NCI-H526 treated with DMSO at 0.1 percent for 48 hours (cell line): ENCODE measurements at places on chromosomes 1 and 21.

- DNase-seq = no peak
These were observed 34.0 kb upstream of the CHIT1 start for GRCh38 chr1:203263496-203263895.

- no peak for DNase-seq
These were observed 49.0 kb downstream of the LTN1 start for GRCh38 chr21:28943631-28944030.

DNA sequence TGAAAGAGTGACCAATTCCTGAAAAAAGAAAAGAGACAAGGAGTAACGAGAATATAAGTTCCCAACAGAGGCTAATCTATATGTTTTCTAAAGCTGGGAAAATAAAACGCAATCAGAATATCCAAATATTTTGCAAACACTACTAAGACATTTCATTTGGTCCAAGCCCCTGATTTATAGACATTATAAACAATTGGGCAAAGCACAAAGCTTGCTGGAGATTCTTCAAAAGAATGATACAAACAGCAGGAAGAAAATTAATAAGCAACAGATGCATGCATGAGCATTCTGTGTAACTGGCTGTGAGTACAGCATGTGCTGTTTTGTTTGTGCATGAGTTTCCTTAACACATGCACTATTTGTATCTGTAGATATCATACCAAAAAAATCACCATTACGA is 552.9 kb downstream of the LTN1 start:
- no peak for DNase-seq

- DNase-seq = no peak
These were observed 11.6 kb downstream of the SCAF4 start for GRCh38 chr21:31720330-31720729.

DNA sequence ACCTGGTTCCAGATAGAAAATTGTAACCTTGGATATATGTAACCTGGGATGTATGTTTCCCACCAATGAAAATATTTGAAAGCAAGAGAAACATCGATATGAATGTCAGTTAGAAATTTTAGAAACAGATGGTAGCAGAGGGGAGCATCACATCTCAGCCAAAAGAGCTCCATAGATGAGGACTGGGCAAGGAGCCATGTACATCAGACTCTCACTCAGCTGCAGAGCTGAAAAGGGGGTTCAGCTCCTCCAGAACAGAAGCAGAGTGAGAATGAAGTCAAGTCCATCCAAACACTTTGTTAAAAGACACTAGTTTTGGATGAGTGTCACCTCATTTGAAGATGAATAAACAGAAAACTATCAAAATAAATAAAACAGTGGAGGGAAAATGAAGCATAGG is 202.4 kb downstream of the HMCN1 start:
- DNase-seq = no peak

DNA sequence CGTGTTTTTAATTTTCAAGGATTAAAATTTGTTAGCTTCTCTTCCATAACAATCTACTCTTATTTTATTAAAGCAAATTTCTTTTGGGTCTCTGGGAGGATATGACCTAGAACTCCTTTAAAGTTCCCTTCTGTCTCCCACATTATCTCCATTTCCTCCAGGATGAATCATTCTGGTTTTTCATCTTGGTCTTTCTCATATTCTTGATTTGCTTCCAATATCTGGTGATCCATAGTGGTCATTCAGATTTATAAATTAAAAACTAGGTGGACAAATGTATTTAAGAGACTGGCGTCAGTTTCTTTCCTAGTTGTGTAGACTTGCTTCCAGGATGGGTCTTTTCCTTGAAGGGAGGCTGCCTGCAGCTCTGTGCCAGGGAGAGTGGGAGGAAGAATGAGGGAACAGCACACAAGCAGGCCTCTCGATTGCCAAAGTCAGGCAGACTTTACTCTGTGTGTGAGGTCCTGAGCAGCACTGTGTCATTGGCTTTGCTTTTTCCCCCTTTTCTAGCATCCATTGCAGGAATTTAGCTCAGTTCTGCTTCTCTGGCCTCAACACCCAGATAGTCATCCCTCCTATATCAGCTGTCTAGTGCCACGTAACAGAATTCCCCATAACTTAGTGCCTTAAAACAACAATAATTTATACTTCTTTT is 48.1 kb upstream of the FOXO6 start:
- no peak for DNase-seq

- no peak for DNase-seq
These were observed 16.2 kb downstream of the AZIN2 start for GRCh38 chr1:33097137-33097611.

- DNase-seq = no peak
These were observed 25.3 kb downstream of the RBM11 start for GRCh38 chr21:14241297-14241696.

DNA sequence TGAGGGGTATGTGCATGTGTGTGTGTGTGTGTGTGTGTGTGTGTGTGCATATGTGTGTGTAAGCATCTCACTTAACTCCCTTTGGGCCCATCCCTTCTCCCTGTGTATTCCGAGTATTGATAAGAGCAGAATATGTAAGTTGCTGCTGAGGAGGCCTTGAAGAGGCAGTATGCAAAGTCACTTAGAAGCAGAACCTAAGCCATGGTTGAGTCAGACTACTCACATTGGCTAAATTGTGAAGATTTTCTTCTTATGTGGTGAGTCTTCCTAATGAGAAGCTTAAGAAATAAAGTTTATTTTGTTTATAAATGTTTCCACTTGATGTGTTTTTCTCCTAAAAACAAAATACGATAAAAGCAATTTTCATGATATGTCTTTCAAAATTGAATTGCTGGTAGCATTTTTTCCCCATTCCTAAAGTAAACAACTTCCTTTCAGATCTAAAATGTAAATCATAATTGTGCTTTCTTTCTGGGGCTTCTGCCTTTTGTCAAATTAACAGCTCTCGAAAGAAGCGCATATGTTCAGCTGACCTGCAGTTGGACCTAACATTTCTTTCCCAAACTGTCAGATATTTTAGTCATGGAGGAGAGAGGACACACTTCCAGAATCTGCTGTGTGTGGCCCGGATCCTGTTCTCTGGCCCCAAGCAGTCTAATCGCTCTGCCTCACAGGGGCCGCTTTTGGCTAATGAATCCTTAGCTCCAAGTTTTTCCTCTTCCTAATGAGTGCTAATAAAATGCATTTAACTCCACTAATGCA is 284.0 kb downstream of the DUSP10 start:
- no peak for DNase-seq

DNA sequence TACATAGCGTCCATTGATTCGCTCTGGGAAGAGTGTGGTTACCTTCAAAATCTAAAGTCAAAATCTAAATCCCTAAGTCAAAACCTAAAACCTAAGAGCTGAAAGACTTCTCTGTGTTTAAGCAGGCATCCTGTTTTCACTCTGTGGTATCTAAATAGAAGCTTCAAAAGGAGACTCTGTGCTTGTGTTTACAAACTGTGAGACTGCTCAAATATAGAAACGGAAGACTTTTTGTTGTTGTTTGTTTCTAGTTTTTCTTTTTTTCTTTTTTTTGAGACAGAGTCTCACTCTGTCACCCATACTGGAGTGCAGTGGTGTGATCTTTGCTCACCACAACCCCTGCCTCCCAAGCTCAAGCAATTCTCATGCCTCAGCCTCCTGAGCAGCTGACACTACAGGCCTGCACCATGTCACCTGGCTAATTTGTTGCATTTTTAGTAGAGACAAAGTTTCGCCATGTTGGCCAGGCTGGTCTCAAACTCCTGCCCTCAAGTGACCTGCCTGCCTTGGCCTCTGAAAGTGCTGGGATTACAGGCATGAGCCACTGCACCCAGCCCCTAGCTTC is 425.9 kb downstream of the SMYD3 start:
- DNase-seq = no peak

DNA sequence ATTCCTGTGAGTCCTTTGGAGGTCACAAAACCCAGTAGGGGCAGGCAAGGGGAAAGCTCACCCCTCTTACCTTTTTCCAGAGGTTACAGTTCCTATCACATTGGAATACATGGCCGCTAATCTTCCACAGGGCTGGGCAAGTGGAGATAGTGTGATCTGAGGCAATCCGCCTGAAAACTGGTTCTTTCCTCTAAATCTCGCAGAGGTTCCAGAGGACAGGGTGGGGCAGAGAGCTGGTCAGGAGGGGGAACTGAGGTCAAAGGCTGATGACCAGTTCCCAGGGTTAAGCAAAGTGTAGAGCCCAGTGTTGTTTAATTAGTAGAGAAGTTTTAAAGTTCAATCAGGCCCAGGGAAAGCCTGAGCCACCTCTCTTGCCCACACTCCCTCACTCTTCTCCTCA is at the start of gene SERPINC1:
Gene SERPINC1 (minus strand): TSS at position 179 of the 400 bp plus-strand sequence. CDS start 68 bp downstream, at position 111.
- DNase-seq = no peak

DNA sequence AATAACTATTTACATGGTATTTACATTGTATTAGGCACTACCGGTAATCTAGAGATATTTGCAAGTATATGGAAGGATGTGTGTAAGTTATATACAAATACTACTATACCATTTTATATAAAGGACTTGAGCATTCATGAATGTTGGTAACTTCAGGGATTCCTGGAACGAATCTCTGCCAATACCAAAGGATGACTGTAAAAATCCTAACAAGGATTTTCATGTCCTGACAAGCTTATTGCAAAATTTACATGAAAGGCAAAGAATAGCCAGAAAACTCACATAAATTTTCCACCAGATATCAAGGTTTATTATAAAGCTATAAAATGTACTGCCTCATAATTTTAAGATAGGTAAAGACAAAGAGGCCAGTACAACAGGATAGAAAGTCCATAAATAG is 325.2 kb upstream of the NRIP1 start:
- DNase-seq = no peak

GRCh38 chr1:65039066-65039465 is 72.7 kb upstream of the JAK1 start:
- no peak for DNase-seq

DNA sequence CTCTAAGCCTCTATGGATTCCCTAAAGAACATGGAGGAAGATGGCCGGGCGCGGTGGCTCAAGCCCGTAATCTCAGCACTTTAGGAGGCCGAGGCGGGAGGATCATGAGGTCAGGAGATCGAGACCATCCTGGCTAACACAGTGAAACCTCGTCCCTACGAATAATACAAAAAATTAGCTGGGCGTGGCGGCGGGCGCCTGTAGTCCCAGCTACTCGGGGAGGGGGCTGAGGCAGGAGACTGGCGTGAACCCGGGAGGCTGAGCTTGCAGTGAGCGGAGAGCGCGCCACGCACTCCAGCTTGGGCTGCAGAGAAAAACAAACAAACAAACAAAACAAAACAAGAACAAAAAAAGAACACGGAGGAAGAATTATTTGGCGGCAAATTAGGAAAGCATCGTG is 5.8 kb upstream of the ZNF326 start:
- DNase-seq = no peak

GRCh38 chr1:232393444-232394146 is 236.3 kb downstream of the SIPA1L2 start:
- DNase-seq = no peak

GRCh38 chr1:37995751-37996345 is 6.0 kb upstream of the SF3A3 start:
- peak; percentile 66 for DNase-seq

DNA sequence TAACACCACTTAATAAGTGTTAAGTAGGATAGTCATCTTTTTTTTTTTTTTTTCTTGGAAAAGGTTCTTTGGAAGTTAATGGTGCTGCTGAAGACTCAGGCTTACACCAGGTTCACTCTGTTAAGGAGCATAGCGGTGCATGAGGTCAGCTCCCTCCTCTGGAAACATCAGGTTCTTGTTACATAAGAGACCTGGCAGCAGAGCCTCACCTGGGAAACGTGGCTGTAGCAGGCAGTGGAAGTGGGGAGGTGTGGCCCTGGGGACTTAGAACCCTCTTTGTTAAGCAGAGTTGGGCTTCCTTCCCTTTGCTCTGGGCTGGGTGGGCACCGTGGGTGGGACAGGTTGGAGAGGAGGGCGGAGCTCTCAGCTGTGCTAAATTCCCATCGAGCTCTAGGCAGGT is 104.1 kb downstream of the CNIH3 start:
- DNase-seq = no peak

- DNase-seq = no peak
These were observed 317.3 kb downstream of the AJAP1 start for GRCh38 chr1:4971666-4972065.

- DNase-seq = no peak
These were observed 65.5 kb downstream of the ACOT7 start for GRCh38 chr1:6328091-6328490.

DNA sequence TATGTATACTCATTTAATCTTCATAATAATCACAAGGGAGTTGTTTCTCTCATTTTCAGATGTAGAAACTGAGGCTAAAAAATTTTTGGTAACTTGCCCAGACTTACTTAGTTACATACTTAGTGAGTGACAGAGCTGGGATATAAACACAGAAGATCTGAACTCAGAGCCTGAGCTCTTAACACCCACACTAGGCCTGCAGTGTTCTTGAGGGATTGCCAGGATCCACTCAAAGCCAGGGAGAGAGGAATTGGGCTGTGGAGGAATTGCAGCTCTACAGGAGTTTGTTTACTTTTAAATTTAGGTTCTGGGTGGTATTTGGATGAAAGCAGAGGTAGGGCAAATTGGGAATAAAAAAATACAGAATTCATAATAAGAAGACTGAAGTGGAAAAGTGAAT is 515.1 kb upstream of the PLXNA2 start:
- DNase-seq = no peak

DNA sequence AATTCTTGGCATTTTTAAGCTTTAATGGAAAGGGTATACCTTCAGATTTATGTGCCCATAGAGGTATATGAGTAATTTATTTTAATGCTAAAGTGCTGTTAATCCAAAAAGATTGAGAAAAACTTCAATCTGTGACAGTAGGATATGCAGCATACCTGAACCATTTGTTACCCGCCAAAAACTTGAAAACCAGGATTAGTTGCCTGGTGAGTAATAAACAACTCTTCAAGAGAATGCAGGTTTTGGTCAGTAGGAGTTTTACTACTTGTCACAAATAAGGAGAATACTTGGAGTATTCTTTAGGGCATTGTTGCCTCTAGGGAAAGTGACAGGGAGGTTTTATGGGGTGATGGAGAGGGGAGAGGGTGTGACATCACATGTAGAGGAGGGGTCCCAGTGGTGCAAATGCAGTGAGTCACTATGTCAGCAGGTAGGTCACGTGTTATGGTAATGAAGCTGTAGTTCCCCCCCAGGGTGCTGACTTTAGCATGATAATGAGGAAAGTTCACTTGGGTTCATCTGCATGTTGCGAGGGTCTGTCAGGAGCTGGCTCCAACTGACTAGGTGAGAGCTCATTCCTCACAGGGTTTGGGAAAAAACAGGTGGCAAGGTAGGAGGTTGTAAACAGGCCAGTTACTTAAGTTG is 23.1 kb downstream of the USP25 start:
- no peak for DNase-seq

GRCh38 chr1:193190096-193190744 is 3.8 kb upstream of the B3GALT2 start:
- DNase-seq = no peak

- no peak for DNase-seq
These were observed 18.8 kb upstream of the SELP start for GRCh38 chr1:169648709-169649108.

DNA sequence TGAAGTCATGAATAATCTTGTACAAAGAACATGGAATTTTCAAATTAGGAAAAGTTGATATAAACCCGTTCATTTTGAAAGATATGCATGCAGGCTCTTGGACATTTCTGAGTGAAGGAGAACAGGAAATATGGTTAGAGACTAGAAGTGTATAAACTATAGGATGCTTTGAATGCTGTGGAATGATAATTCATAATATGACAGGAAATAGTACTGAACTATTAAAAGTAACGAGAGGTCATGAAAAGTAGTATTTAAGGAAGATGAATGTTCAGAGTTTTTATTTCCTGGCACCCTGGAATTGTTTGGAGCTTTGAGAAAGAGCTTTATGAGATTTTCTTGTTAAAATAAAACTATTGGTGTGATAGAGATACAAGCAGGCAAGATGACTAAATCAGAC is 18.7 kb upstream of the CRB1 start:
- no peak for DNase-seq

- DNase-seq = no peak
These were observed 538.0 kb upstream of the CAMK1G start for GRCh38 chr1:209045331-209046057.
